Activated naive CD4-positive, alpha-beta T cell treated with anti-CD3 and anti-CD28 coated beads, Interleukin-2, amount 50 U/mL, for 72 hours (primary cell): ENCODE measurements at places on chromosomes 12 and 14. TPM values are rescaled to one million over a fixed set of nuclear protein-coding genes. Genes with fewer than 3 reads are reported as not detected.

DNA sequence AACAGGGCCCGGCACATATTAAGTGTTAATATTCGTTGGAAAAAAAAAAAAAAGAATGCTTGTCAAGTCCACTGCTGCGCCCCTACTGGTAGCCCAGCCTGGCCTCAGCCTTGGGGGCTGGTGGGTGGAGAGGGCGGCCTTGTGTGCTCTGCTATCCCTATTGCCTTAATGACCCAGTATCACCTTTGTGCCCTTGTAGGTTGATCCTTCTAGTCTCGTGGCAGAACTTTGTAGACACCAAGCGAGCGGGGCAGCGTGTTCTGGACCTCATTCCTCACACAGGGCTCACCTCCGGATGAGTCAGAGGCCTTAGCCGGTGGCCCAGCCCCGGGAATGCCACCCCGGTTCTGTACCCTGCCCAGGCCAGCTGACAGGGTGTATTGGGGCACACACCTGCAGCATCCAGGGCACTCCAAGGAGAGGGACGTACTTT, 1.8 kb upstream of the RCOR1 start:
- DNase-seq = no peak

DNA sequence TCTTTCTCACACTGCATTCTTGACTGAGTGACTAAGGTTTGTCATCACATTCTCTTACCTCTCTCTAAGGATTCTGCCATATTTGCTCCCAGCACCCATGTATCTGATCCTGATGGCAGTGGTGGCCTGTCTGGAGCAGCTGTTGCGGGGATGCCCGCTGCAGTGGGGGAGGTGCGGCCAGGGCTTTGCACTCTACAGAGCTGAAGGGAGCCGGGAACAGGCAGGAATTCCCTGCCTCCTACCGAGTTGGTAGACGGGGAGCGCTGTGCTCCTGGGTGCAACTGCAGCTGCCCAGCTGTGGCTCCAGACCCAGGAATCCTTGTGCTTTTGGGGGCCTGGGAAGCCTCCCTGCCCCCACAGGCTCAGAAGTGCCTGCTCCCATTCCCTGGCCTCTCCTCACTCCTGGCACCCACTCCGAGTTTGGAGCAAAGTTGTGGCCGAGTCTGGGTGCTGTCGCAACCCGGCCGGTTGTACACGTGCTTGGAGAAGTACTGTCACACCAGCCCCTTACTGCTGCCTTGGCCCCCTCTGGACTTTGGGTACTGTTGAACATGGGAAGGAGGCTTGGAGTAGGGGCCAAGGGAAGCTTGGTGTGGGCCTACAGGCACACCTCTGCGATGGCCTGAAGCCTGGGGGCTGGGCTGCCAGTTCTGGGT, 106.9 kb upstream of the OR4E1 start:
- DNase-seq = no peak

PLEKHA5 gene
- total RNA-seq = 2.9 TPM

DNA sequence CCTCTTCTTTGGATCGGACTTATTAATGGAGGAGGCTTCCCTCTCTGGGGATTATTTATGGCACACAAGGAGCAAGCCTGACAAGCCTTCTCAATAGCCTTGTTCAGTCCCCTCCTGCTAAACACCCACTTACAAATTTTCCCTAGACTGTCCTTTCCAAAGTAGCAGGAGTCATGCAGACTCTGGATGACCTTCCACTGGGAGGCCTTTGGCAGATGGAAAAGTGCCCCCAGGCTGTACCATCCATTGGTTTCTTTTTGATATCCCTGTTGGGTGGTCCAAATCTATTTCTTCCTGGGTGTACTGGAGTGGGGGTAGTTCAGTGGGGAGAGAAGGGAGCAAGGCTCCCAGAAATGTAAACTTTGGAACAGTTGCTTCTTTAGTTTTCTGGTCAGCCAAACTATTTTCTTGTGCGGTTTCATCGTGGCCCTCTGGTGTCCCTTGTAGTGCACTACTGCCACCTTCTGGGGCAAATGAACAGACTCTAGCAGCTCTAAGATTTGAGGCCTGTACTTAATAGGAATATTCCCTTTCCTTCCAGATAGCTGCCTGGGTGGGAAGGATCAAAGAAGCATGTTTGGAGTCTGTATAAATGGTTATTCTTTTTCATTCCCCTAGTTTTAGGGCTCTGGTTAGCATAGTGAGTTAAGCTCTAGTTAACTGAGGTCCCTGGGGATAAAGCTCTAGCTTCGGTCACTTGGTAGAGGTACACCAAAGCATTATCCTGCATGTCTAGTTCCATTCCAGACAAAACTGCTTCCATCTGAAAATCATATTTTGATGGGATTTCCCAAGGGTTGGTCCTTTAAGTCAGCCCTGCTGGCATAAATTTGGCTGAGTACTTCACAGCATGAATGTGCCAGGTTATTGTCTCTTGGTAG, 409.5 kb downstream of the SLC6A15 start:
- no peak for DNase-seq

DNA sequence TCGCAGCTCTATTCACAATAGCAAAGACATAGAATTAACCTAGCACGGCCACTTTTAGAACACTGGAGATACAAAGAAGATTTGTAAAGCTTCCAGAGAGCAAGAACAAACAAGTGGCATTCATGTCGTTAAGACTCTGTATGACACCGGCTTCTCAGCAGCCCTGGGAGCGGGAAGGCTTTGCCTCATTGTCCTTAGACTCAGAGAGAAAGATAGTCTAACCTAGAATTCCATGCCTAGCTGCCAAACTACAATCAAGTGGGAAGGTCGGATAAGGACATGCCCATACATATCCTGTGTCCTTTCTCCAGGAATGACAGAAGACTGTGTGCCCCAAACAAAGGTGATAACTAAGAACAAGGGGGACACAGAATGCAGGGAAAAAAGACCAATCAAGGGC, 1038.3 kb downstream of the BCL11B start:
- no peak for DNase-seq

GRCh38 chr12:122368361-122369073, 54.0 kb downstream of the CLIP1 start:
- DNase-seq = no peak

TCP11L2 gene
- 19.6 TPM for total RNA-seq

- DNase-seq = peak; percentile 70
Observed at GRCh38 chr14:80954687-80955299, 628 bp upstream of the TSHR start.
